ENCODE measurements at places on chromosomes 5 and 9.

- no peak for DNase-seq
Observed at GRCh38 chr9:132239999-132240840, 78.4 kb downstream of the NTNG2 start.

- DNase-seq = no peak
Observed at GRCh38 chr5:180323941-180324600, 29.1 kb downstream of the GFPT2 start.

DNA sequence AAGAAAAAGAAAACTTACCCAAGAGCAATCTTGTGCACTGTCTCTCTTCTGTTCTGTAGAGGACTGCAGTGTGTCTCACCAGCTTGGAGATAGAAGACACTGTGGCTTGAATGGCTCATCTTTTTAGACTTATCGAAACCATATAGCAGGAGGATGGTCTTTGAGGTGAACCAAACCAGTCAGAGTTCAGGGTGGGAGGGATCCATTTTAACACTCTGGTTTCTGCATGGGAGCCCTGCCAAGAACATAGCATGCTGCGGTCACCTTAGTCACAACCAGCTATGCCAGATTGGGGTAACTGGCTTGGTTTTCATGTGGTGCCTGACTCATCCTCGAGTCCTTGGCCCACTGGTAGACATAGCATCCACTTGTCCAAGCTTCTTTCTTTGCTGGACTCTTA lies 135.1 kb downstream of the PAPPA start:
- DNase-seq = no peak

DNA sequence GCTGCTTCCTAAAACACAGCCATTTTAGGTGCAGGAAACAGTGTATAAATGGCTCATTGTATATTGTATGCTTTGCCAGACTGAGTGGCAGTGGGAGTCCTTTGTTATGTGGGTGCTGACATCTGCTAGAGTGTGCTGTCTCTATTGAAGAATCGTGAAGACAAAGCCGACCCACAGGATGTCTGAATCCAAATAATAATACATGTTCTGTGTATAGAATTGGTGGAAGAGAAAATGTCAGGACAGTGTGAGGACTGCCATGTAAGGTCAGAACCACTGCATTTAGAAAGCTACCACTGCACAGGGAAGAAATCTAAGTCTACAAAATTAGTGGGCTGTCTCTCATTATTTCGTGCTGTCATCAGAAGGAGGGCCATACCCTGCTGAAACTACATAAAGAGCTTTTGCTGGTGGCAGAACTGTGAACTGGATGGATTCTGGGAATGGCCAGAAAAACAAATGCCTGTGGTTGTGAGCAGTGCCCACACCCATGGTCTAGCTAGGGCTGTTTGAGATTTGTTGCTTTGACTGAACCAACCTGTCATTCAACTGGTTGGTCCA lies 2.5 kb downstream of the IL7R start:
- DNase-seq = no peak

- DNase-seq = no peak
Observed at GRCh38 chr5:116842514-116842961, 267.9 kb upstream of the SEMA6A start.

GRCh38 chr5:1056611-1057484 lies 48.2 kb downstream of the NKD2 start:
- no peak for DNase-seq

- DNase-seq = no peak
Observed at GRCh38 chr9:32516241-32516640, 9.8 kb downstream of the RIGI start.

- DNase-seq = no peak
Observed at GRCh38 chr5:10733426-10733825, 27.6 kb downstream of the DAP start.

DNA sequence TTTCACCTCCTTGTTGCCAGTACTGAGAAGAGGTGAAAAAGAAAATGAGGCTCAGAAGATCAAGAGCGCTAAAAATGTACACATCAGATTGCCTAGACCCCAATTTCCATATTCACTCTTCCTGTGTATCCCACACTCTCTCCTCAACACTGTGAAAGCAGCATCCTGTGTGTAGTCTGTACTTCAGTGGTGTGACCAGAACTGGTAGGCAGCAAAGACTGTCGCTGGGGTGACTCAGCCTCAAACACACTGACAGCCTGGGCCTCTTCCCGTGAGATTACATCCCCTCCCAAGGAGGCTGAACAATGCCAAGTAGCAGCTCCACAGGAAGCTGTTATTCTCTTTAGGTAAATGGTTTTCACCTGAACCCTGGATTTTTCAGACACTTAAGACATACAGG lies 135.5 kb downstream of the CCDC192 start:
- no peak for DNase-seq

DNA sequence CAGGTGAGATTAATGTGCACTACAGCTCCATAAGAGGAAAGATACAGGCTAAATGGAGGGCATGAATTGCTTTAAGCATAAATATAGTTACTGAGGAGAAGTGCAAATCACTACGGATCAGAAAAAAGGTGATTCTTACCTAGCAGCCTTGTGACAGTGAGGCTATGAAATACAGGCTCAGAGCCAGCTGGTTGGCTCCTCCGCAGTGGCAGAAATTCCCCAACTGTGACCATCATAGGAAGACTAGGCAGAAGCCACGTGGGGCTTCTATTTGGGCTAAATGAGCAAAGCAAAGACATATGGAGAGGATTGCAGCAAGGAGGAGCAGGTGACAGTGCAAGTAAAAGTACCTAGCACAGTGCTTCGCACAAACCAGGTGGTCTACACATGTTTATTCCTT lies 40.5 kb downstream of the CDO1 start:
- no peak for DNase-seq

- DNase-seq = peak; percentile 3
Observed at GRCh38 chr9:69931340-69931739, 110.7 kb downstream of the CFAP95 start.

DNA sequence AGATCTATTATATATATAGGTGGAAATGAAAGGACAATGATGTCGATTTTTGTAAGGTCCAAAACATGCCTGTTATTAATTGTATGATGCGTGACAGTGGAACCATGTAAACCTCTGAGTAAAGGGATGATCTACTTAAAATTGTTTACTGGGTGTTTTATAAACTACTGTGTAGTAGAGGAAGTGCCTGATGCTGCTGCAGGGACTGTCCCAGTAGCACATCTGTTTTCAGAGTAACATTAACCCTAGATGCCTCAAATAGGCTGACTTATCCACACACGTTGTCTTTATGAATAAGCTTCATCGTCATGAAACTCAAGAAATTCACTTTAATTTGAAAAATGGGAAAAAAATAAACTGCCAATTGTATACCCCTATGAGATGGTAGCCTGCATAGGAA lies 1.7 kb downstream of the CAMK4 start:
- no peak for DNase-seq

DNA sequence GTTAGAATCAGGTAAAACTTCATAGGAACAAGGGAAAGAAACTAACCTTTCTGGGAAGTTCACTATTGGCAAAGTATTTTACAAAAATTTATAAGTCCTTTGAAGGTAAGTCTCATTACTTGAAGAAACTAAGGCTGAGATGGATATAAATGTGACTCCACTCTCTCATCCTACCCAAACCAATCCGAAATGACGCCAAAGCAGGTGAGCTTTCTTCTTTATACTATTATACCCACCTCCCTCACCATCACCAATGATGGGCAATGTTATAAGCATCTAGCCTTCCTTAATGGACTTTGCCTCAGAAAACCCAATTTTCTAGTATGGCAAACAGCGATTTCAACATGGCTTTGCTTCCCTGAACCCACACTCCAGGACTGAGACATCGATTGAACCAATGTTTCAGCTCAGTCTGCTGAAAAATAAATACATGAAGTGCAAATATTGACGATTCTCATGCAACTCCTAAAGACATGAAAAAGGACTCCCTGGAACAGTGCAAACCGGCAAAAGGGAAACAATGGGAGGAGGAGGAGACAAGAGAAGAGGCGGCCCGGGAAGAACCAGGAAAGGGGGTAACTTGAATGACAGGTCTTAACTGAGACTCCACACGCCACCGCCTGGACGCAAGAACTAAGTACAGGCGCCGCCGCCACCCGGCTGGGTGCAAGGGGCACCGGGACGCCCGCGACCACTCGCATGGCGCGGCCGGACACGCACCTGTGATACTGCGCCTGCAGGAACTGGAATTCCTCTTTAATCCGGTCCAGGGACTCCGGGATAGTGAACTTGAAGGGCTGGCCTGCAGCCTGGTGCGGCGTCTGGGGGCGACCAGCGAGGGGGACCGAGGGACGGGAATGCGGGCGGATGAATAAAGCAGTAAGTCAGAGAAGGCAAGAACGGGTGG lies 2.5 kb downstream of the TLE1 start:
- peak; percentile 86 for DNase-seq

DNA sequence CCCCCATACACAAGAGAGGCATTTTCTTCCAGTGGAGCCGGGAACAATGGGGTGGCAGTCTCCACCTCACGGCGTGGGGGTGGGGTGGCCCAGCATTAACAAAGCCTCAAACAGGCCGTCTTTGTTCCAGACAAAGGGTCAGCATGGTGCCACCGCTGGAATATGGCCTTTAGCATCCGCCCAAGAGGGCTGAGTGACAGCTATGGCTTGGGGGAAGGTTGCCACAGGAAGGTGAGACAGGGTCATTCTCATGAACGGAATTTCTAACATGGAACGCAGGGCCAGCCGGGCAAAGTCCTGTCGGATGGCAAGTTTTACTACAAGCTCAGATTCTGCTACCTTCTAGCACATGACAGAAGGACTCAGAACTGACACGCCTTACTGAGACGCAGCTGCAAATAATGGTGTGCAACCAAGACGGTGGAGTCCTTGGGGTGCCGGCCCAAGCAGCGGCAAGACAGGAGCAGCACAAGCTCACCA lies 64.0 kb downstream of the OTULIN start:
- no peak for DNase-seq

- peak; percentile 4 for DNase-seq
Observed at GRCh38 chr5:169667896-169668674, 31.0 kb downstream of the DOCK2 start.

- DNase-seq = no peak
Observed at GRCh38 chr5:556909-557441, 32.7 kb upstream of the SLC9A3 start.

- DNase-seq = no peak
Observed at GRCh38 chr5:142222866-142223558, 101.8 kb downstream of the SPRY4 start.

- DNase-seq = no peak
Observed at GRCh38 chr5:22352493-22352892, 500.7 kb downstream of the CDH12 start.

GRCh38 chr5:164360589-164360988 lies 855.2 kb downstream of the MAT2B start:
- no peak for DNase-seq

DNA sequence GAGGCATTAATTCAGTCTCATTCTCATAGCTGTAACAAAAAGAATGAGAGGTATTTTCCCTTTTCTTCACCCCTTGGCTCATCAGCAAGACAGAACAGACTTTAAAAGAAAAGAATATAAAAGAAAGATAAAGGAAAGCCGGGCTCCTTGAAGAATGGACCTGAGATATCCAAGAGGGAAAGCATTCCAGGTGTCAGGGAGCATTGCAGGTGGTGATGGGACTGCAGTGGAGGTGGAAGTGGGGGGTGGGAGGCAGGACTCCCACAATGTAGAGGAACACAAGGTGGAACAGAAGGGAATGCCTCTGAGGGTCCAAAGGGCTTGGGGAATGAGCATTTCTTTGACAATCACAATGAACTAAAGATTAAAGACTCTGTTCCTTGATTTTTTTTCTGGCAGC lies 10.7 kb upstream of the PUM3 start:
- DNase-seq = no peak

GRCh38 chr9:18889550-18889949 lies 143.5 kb downstream of the SAXO1 start:
- DNase-seq = no peak

DNA sequence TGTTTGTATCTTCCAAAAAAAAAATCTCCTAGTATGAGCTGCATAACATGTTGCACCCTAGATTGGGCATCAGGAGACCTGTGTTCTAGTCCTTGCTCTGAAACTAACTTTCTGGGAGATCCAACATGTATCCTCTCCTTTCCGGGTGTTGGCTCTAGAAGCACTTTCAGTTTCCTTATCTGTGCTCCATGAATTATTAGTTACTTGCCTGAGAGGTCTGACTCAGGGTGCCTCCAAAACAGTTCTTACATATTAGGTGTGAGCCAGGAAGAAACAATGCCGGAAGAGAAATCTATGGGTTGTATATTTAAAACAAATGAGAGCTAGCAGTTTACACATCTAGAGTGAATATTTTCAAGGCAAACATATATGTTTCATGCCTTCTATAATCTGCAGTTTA lies 36.7 kb upstream of the SLC36A2 start:
- DNase-seq = no peak

GRCh38 chr9:133731876-133732638 lies 6.1 kb downstream of the SARDH start:
- peak; percentile 94 for DNase-seq

GRCh38 chr5:113510836-113511451 lies 2.5 kb upstream of the YTHDC2 start:
- no peak for DNase-seq

- no peak for DNase-seq
Observed at GRCh38 chr9:37353791-37354190, 68.7 kb upstream of the GRHPR start.

- no peak for DNase-seq
Observed at GRCh38 chr5:156585999-156586398, 259.0 kb downstream of the SGCD start.

DNA sequence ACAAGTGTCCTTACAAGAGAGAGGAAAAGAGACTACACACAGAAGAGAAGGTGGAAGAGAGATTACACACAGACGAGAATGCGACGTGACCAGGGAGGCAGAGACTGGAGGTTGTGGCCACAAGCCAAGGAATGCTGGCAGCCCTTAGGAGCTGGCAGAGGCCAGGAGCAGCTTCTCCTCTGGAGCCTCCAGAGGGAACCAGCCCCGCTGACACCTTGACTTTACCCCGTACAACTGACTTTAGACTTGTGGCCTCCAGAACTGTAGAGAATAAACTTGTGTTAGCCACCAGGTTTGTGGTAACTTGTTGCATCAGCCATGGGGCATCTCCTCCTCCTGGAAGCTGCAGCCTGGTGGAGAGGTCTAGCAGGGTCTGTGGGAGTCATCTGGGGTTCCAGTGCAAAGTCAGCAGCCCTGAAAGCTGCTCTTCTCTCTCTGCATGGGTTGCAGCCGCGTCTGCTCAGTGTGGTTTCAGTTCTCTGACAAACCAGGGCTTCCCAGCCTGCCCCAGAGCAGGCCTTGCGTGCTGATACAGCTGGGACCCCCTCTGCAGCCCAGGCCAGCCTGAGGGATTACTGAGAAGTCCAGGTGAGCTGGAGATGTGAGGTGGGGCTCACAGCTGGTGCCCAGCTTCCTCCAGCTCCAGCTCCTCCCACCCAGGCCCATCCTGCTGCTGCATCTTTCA lies 30.8 kb upstream of the CNOT6 start:
- no peak for DNase-seq
